ENCODE measurements at places on chromosomes 6 and 20. TPM values are rescaled to one million over a fixed set of nuclear protein-coding genes. Genes with fewer than 3 reads are reported as not detected.

Gene TRIM15
- not detected for total RNA-seq

Gene HRH3
- total RNA-seq, result not detected

Gene CDS2
- total RNA-seq, result 29.3 TPM

Gene CBLN4
- not detected for total RNA-seq

Gene ENPP5
- total RNA-seq, result 0.32 TPM

Gene LINC00237
- total RNA-seq, result not detected

Gene C2
- total RNA-seq, result 43.9 TPM

Gene CRISP3
- not detected for total RNA-seq

Gene GJA1
- 260 TPM for total RNA-seq

Measured in omental fat pad (tissue), 4 donors.